ENCODE measurements at places on chromosomes 3 and 15.

- no peak for DNase-seq
Observed at GRCh38 chr3:36832406-36832805, 68.1 kb upstream of the DCLK3 start.

DNA sequence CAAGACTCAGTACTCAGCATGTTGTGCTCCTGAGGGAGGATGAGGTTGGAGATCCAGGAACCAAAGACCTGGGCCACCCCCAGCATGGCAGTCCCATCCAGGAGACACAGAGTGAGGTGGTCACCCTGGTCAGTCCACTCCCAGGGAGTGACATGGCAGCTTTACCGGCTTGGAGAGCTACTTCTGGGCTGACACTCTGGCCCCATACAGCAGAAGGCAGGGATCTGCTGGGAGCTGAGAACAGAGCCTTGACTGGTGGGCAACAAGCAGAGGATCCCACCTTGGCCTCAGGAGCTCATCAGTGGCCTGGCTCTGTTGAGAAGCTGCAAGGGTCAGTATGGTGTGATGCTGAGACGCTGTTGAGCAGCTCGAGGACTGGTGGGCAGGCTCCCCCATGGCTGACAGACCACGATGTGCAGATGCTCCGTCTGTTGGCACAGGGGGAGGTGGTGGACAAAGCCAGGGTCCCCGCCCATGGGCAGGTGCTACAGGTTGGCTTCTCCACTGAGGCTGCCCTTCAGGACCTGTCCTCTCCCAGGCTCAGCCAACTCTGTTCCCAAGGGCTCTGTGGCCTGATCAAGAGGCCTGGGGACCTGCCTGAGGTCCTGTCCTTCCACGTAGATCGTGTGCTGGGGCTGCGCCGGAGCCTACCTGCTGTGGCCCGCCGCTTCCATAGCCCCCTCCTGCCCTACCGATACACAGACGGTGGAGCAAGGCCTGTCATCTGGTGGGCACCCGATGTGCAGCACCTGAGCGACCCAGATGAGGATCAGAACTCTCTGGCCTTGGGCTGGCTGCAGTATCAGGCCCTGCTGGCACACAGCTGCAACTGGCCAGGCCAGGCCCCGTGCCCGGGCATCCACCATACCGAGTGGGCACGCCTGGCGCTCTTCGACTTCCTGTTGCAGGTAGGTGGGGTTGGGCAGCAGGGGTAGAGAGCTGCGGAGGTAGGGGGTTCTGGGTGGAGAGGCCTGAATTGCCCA lies 53.8 kb downstream of the GASK1A start:
- no peak for DNase-seq

DNA sequence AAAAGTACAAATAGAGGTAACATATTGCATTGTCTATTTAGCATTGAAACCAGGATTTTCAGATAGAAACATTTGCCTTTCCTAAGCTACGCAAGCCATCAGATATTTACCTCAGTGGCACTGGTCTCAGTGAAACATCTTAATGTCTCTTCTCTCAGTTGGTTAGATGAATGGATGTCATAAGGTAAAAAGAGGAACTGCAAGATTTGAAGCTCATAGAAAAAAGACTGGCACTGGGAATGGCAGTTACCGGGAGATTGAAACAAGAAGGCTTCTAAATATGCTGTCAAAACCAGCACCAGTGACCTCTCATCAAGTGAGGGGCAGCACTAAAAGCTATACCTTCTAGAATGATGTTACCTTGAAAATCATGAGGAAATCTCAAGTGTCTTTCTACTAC lies 486.4 kb downstream of the FHIT start:
- no peak for DNase-seq

GRCh38 chr15:81930582-81931369 lies 115.0 kb downstream of the MEX3B start:
- no peak for DNase-seq

DNA sequence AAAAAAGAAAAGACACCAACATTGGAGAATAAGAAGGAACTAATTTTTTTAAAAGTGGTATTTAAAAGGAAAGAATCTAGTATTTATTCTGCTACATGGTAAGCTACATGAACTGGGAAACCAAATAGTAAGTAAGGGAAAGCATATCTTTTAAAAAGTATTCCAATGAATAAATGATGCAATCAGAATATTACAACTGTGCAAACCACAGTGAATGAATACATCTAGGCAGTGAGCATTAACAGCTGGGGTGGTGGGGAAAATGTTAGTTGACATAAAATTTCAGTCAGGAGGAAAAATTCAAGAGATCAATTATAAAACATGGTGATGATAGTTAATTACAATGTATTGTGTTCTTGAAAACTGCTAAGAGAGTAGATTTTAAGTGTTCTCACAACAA lies 16.9 kb downstream of the ICE2 start:
- DNase-seq: peak; percentile 27

- no peak for DNase-seq
Observed at GRCh38 chr3:105656651-105657504, 211.9 kb downstream of the CBLB start.

DNA sequence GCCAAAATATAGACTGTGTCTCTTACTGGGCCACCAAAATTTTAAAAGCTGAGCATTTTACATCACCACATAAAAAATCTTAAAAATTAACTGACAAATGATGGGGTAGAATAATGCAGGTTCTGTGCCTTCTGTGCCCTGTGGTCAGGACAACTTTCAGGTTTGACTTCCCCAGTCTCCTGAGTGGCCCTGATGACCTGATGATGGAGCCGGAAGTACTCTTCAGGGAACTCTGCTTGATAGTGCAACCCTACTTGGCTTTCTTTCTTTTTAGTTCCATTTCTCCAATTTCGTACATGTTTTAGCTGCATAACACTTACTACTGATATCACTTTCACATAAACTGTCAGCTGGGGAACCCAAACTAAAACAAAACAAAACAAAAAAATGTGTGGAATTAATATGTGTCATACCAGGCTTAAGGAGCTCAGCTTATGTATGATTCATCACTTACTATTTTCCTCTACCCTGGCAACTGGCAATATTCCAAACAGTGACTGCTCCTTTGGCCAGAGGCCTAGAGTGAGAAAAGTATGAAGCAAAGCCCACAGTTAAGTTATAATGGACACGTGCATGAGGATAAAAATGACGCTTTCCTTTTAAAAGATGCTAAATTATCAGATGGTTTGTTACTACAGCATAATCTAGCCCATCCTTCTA lies 194.3 kb downstream of the BCHE start:
- DNase-seq: peak; percentile 94

DNA sequence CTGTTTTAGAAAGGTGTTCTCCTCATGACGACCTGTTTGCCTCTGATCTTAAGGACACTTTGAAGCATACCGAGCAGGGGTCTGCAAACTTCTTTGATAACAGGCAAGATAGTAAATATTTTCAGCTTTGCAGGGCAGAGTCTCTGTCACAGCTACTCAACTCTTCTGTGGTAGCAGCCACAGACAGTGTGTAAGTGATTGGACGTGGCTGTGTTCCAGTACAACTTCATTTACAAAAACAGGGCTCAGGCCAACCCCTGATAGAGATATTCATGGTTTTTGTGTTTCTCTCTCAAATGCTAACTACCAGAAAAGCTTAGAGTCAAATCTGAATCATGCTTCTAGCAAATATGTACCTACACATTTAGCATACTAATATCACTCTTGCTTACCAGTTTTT lies 51.5 kb downstream of the TGFBR2 start:
- DNase-seq: peak; percentile 39

DNA sequence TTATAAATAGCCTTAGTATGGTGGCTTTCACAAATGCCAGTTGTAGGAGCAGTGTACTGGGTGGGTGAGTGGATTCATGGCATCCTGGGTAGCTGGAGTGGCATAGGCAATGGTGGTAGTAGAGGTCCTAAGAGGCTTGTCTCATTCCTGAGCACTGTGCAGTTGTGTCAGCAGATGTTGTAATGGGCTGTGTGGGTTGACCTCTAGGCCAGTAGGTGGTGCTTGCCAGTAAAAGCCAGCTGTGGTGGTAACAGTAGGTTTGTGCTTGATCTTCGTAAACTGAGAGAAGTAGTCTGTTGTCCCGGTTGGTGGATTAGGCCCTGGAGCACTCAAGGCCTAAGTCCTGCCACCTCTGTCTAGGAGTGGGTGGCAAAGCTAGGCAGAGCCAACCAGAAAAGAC lies 149.7 kb upstream of the SUCLG2 start:
- DNase-seq: no peak

GRCh38 chr15:42344763-42345162 lies 14.5 kb upstream of the CAPN3 start:
- peak; percentile 81 for DNase-seq

- no peak for DNase-seq
Observed at GRCh38 chr3:50323614-50324199, 1.2 kb upstream of the HYAL2 start.

- DNase-seq: no peak
Observed at GRCh38 chr3:83877910-83878309, 1080.9 kb upstream of the CADM2 start.

DNA sequence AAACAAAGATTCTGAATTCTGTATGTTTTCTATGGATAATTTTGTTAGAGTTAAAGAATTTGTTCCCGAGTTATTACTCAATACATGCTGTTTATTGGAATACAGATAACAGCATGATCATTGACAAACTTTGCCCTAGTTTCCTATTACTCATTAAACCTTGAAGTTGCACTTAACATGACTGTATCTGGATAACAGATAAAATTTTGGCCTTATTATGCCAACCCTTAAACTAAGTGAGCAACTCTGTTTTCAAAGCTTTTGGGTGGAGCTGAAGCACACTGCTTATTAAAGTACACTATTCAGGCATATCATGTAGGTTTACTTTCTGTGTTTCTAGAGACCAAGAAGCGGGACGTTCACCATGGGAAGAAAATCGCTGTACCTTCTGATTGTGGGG lies at the start of gene AADAC:
Gene AADAC (plus strand): TSS at position 318 of the 400 bp plus-strand sequence. CDS start 47 bp downstream, at position 365.
- DNase-seq: no peak

DNA sequence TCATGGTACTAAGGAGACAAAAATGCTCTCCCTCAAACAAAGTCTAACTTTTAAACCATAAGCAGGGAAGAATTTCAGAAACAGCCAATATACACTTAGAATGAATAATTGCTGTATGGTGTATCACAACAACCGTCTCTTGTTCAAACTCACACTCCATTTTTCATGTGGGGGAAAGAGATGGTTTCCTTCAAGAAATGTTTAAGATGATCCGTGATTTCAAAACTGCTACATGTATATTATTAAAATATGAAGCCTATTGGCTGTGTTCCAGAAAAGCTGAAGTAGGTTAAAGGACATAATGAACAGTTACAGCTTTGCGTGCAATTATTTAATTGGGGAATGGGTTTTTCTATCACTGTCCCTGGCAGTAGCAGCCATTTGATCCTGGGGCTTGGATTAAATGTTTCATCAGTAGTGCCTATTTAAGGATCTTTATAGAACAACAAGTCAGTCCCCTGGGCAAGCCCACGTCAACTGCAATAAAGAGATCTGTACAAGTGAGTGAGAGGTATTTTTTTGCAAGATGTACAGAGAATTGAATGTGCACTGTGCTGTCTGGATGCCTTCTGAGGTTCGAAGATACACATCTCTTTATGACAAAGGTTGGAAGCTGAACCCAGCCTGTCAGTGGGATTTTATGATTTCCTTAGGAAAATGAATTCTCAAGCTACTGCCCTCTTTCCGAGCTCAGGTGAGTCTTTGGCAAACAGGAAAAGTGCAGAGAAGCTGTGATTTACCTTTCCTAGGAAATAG lies 337.2 kb upstream of the RARB start:
- no peak for DNase-seq

GRCh38 chr3:11735638-11736037 lies 91.9 kb upstream of the VGLL4 start:
- no peak for DNase-seq

GRCh38 chr3:53668872-53669271 lies 174.5 kb downstream of the CACNA1D start:
- peak; percentile 13 for DNase-seq

- no peak for DNase-seq
Observed at GRCh38 chr3:162558016-162558415, 1061.4 kb downstream of the OTOL1 start.

- DNase-seq: peak; percentile 42
Observed at GRCh38 chr3:66473692-66474091, 27.1 kb downstream of the LRIG1 start.

DNA sequence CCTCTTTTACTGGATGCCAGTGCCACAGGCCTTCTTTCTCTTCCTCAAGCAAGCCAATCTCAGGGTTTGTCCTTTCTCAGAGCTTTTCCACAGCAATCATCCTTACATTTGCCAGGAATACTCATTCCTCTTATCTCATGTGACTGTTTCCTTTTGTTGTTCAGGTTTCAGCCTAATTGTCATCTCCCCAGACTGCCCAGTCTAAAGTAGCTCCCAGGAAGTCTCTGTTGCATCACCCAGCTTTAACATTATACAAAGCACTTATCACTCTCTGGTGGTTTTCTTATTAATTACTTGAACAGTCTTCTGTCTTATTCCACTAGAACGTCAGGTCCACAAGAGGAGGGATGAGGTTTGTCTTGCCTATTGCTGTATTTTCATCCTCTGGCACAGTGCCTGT lies 65.8 kb downstream of the CADPS start:
- DNase-seq: no peak

DNA sequence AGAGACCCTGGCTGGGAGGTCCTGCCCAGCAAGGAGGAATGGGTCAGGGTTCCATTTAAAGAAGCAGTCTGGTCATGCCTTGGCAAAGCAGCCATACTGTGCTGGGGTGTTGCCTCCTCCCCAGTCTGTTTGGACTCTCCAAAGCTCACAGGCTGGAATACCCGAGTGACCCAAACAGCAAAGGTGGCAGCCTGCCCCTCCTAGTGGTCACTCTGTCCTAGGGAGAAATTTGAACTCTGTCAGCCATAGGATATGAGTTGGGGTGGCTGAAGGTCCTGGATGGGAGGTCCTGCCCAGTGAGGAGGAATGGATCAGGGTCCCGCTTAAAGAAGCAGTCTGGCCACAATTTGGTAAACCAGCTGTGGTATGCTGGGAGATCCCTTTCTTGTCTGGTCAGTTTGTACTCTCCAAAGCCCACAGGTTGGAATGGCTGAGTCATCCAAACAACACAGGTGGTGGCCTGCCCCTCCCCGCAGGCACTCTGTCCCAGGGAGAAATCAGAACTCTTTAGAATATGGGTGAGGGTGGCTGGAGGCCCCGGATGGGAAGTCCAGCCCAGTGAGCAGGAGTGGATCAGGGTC lies 45.0 kb downstream of the CCR1 start:
- no peak for DNase-seq

DNA sequence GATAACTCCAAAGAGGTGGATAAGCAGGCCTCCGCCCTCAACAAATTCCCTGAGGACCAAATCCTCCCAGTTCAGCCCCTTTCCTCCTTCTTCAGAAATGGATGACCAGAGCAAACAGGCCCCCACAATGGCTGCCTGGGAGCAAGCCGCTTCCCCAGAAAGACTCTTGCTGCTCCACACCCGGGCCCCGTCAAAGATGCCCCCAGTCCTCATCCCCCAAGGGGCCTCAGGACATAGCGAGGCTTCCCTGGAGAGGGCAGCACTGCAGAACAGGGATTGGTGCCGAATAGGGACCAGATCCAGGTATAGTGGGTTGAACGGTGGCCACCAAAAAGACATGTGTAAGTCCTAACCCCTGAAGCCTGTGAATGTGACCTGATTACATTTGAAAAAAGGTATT lies 502.3 kb downstream of the SHQ1 start:
- DNase-seq: no peak

DNA sequence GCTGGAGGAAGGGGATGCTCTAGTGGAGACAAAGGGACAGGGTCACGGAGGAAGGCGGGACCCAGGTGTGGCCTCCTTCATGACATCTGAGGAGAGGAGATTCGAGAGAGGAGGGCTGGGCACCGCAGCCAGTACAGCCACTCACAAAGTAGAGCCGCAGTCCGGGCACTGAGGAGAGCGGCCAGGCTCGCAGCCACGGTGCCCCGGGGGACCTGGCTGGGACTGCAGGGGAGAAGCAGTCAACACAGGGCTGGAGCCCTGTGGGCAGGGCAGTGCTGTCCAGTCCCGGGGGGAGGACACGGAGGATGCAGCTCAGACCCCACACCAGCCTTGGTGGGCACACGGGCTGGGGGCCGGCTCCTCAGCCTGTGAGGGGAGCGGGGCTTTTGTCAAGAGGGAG lies 40.3 kb downstream of the HMCES start:
- DNase-seq: no peak
